ENCODE measurements at places on chromosomes 2 and 18. TPM values are rescaled to one million over a fixed set of nuclear protein-coding genes. Genes with fewer than 3 reads are reported as not detected.

The KANSL1L gene
- total RNA-seq: 5.0 TPM

DNA sequence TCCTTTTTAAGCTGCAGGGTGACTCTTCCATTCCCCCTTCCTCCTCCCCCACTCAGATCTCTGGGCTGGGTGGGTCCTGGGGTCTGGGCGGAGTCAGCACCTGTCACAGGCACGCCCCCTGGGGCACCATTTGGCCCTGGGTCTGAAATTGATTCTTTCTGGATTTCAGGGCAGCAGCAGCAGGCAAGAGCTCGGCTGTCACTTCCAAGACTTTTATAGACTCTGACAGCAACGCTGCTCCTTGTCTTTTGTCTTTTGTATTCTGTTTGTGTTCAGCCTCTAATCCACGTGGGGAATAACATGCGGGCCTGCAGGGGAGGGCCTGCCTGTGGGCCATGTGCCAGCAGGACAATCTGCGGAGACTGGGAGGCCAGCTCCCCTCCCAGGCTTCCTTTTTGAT is 3.9 kb downstream of the BOD1L2 start:
- DNase-seq: no peak

GRCh38 chr2:66303471-66303870 is 131.5 kb upstream of the MEIS1 start:
- no peak for DNase-seq

The KCNG2 gene
- total RNA-seq: not detected

DNA sequence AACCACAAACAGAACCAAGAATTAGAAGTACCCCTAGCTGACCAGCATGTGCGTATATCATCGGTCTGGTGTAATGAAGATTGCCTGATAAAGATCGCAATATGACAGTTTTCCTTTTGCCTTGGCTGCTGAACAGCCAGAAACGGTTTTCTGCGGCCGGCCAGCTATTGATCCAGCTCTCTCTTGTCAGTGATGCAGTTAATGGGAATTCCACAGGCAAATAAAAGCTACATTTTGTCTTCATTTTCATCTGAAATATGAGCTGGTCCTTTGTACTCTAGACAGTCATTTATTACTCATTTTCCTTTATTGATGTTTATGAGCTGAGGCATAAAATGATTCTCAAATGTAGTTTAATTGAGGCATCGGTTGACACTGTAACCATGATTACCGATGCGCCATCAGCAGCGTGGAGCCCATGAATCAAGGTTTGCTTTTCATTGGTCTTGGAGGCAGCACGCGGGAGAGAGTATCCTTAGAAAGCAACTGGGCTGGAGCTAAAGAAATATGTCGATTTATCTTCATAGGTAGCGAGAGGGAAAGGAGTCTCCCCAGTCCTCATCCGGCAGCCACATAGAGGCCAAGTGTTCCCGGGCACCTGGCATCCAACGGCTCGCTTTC is 535.2 kb downstream of the GALR1 start:
- DNase-seq: no peak

- DNase-seq: no peak
These were observed 631.1 kb downstream of the DCC start for GRCh38 chr18:52971097-52971496.

The MBD5 gene
- 18.3 TPM for total RNA-seq

DNA sequence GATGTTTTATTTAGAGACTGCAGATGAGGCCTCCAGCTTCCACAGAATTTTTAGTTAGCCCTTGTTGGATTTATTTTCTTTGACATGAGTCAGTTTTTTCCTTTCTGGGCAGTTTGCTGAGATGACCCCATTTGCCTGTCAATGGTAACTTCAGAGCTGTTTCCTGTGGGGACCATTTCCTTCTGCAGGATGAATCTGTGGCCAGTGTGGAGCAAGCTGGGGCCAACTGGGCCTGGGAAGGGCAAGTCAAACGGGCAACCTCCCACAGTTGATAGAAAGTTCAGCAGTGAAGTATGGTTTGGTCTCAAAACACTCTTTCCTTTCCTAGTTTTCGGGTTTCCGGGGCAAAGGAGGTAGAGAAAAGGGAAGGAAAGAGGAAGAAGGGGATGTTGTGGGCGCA is 291.4 kb upstream of the NRP2 start:
- no peak for DNase-seq

Data from CD8-positive, alpha-beta memory T cell (primary cell).